ENCODE measurements at places on chromosomes 6 and 20.

GRCh38 chr6:159762681-159763293 is 942 bp downstream of the ACAT2 start:
- H3K27me3 ChIP-seq, result no peaks in the 10 kb centered on the region
- H3K36me3 ChIP-seq, result peaks cover 13% of the 10 kb centered on the region
- no peak for DNase-seq
- H3K4me1 ChIP-seq, result peaks cover 25% of the 10 kb centered on the region
- peak overlapping the region; percentile 92 for H3K4me3 ChIP-seq

GRCh38 chr6:130969791-130970491 is 93.1 kb downstream of the EPB41L2 start:
- peak overlapping the region; percentile 67 for H3K27ac ChIP-seq
- H3K36me3 ChIP-seq, result no peaks in the 10 kb centered on the region
- DNase-seq, result no peak
- peak overlapping the region; percentile 58 for H3K4me3 ChIP-seq
- H3K27me3 ChIP-seq, result no peaks in the 10 kb centered on the region
- peaks cover 47% of the 10 kb centered on the region for H3K4me1 ChIP-seq

DNA sequence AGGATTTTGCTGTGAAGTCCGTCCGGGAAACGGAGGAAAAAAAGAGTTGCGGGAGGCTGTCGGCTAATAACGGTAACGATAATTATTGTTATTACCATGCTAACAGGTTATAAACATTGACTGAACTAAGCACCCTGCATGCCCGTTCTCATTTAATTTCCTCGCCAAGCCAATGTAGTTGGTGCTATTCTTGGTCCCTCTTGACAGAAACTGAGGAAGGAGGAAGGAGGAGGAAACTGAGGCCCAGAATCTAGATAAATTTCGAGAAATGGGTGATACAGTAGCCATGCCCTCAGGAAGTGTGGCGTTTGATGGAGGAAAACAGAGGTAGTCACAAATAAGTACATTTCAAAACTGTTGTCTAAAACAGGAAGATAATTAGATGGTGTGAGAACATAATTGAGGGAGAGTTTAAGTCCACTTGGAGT is 474 bp downstream of the TPX2 start:
- H3K27ac ChIP-seq, result no peak overlapping the region
- H3K36me3 ChIP-seq, result no peaks in the 10 kb centered on the region
- H3K27me3 ChIP-seq, result no peaks in the 10 kb centered on the region
- no peak overlapping the region for H3K4me3 ChIP-seq

GRCh38 chr20:63645218-63645617 is 8.0 kb downstream of the STMN3 start:
- peaks cover 4% of the 10 kb centered on the region for H3K4me1 ChIP-seq
- no peak overlapping the region for H3K4me3 ChIP-seq
- DNase-seq, result no peak
- no peaks in the 10 kb centered on the region for H3K36me3 ChIP-seq

- no peak overlapping the region for H3K4me3 ChIP-seq
- peak overlapping the region; percentile 20 for H3K27ac ChIP-seq
- no peaks in the 10 kb centered on the region for H3K27me3 ChIP-seq
- no peaks in the 10 kb centered on the region for H3K36me3 ChIP-seq
- DNase-seq, result no peak
Observed at GRCh38 chr6:63347599-63347998, 27.8 kb upstream of the LGSN start.

GRCh38 chr6:98832284-98833056 is 1.9 kb upstream of the POU3F2 start:
- H3K27ac ChIP-seq, result no peak overlapping the region
- no peaks in the 10 kb centered on the region for H3K36me3 ChIP-seq
- H3K4me3 ChIP-seq, result peak overlapping the region; percentile 84
- H3K4me1 ChIP-seq, result peaks cover 41% of the 10 kb centered on the region

GRCh38 chr20:10376270-10377075 is 57.5 kb downstream of the MKKS start:
- no peak for DNase-seq
- H3K4me3 ChIP-seq, result no peak overlapping the region
- H3K4me1 ChIP-seq, result peaks cover 6% of the 10 kb centered on the region
- peaks cover 2% of the 10 kb centered on the region for H3K27me3 ChIP-seq
- H3K27ac ChIP-seq, result no peak overlapping the region

DNA sequence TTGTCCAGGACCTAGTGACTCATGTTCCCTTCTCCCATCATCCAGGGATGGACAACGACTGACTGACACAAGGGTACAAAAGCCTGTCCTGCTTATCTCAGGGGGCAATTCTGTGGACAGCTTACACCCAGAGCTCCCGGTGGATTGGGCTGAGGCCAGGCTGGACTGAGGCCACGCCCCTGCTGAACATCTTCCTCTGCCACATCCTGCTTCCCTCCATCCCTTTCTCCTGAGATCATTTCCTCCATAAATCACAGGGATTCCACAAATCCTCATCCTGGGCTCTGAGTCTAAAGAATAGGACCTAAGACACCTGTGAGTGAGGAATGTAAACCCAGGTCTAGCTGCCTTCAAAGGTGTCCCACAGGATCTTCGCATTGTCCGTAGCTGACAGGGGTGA is 30.4 kb upstream of the RNF24 start:
- no peak for DNase-seq
- H3K27ac ChIP-seq, result no peak overlapping the region
- no peaks in the 10 kb centered on the region for H3K27me3 ChIP-seq
- no peaks in the 10 kb centered on the region for H3K36me3 ChIP-seq
- peaks cover 9% of the 10 kb centered on the region for H3K4me1 ChIP-seq
- no peak overlapping the region for H3K4me3 ChIP-seq

- H3K27ac ChIP-seq, result no peak overlapping the region
- no peak for DNase-seq
- peaks cover 1% of the 10 kb centered on the region for H3K4me1 ChIP-seq
- H3K4me3 ChIP-seq, result no peak overlapping the region
Observed at GRCh38 chr20:63003546-63003945, 3.2 kb downstream of the BHLHE23 start.

- no peaks in the 10 kb centered on the region for H3K27me3 ChIP-seq
- no peaks in the 10 kb centered on the region for H3K36me3 ChIP-seq
- no peak overlapping the region for H3K27ac ChIP-seq
Observed at GRCh38 chr20:31630187-31630790, 7.4 kb upstream of the COX4I2 start.

DNA sequence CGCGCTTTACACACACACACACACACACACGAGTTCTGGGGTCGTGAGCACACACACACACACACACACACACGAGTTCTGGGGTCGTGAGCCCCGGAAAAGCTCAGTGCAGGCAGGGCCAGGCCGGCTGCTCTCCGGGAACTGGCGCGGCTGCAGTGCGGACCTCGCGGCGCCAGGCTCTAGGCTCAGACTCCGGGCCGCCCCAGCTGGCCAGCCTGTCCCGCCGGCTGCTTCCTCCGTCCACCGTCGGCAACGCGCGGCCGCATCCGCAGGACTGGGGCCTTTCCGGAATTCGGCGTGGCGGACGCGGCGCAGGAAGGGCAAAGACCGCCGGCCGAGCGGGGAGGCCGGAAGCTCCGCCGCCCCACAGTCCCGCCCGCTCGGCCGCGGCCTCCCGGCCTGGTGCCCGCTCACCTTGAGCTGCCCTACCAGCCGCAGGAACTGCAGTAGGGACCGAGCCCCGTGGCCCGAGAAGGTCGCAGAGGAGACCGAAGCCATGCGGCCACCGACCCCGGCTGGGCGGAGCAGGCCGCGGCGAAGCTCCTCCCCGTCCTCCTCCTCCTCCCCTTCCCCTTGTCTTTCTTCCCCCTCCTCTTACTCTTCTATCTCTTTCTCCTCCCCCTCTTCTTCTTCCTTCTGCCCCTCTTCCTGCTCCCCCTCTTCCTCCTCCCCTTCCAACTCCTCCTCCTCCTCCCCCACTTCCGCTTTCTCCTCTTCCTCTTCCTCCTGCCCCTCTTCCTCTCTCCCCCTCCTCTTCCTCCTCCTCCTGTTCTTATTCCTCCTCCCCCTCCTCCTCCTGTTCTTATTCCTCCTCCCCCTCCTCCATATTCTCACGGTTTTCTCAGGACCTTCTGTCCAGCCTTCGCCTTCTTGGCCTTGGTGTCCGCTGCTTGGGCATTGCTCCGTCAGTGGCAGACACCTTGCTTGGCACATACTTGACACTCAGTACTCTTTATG is at the start of gene HDDC2:
HDDC2 (minus strand) TSS at position 533 of the 957 bp plus-strand sequence; CDS start at position 498, 35 bp downstream.
- peak within 1 kb of the TSS; percentile 91 for H3K27ac ChIP-seq
- peak within 1 kb of the TSS; percentile 85 for H3K4me3 ChIP-seq
- peaks cover 26% of the 10 kb centered on the region for H3K36me3 ChIP-seq
- peak; percentile 91 for DNase-seq

- peaks cover 12% of the 10 kb centered on the region for H3K36me3 ChIP-seq
- H3K4me3 ChIP-seq, result no peak overlapping the region
- H3K4me1 ChIP-seq, result peaks cover 8% of the 10 kb centered on the region
- DNase-seq, result no peak
- H3K27me3 ChIP-seq, result no peaks in the 10 kb centered on the region
Observed at GRCh38 chr6:156910938-156911337, 133.8 kb downstream of the ARID1B start.

DNA sequence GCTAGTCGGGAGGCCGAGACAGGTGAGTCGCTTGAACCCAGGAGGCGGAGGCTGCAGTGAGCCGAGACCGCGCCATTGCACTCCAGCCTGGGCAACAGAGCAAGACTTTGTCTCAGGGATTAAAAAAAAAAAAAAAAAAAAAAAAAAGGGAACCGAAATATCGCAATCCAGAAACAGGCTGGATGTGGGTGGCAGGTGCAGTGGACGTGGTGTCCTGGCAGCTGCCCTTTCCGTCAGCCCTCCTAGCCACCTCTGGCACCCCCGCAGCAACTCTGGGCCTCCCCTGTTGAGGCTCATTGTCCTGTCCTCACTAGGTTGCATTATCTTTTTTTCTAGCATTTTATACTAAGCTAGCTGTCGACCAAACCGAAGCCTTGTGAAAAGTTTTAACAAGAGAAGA is 113.5 kb downstream of the DTNBP1 start:
- no peaks in the 10 kb centered on the region for H3K27me3 ChIP-seq
- H3K4me1 ChIP-seq, result peaks cover 51% of the 10 kb centered on the region
- H3K27ac ChIP-seq, result no peak overlapping the region
- peak; percentile 25 for DNase-seq
- no peaks in the 10 kb centered on the region for H3K36me3 ChIP-seq

DNA sequence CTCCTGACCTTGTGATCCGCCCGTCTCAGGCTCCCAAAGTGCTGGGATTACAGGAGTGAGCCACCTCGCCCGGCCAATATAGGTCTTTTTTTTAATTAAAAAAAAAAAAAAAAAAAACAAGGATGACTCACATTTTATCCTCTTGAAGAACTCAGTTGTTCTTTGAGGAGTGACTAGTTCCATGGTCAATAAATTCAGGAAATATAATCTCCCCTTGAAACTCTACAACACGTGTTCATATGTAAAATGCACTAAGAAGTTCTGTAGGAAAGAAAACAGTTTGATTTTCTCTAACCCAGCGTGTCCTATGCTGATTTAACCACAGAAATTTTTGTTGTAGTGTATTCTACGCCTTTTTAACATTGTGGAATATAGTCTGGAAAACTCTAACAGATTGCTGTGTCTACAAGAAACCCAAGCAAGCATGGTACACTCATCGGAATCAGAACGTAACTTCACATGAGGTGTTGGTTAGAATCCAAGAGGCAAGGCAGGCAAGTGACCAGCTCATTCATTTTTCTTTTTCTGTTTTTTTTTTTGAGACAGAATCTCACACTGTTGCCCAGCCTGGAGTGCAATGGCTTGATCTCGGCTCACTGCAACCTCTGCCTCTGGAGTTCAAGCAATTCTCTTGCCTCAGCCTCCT is 79.0 kb upstream of the ZNF217 start:
- H3K27ac ChIP-seq, result peak overlapping the region; percentile 65
- no peaks in the 10 kb centered on the region for H3K36me3 ChIP-seq
- H3K4me3 ChIP-seq, result no peak overlapping the region
- H3K27me3 ChIP-seq, result no peaks in the 10 kb centered on the region
- DNase-seq, result no peak

- no peaks in the 10 kb centered on the region for H3K4me1 ChIP-seq
- H3K27me3 ChIP-seq, result peaks cover 72% of the 10 kb centered on the region
- no peaks in the 10 kb centered on the region for H3K36me3 ChIP-seq
- no peak for DNase-seq
Observed at GRCh38 chr20:47936612-47937011, 151.3 kb upstream of the SULF2 start.

DNA sequence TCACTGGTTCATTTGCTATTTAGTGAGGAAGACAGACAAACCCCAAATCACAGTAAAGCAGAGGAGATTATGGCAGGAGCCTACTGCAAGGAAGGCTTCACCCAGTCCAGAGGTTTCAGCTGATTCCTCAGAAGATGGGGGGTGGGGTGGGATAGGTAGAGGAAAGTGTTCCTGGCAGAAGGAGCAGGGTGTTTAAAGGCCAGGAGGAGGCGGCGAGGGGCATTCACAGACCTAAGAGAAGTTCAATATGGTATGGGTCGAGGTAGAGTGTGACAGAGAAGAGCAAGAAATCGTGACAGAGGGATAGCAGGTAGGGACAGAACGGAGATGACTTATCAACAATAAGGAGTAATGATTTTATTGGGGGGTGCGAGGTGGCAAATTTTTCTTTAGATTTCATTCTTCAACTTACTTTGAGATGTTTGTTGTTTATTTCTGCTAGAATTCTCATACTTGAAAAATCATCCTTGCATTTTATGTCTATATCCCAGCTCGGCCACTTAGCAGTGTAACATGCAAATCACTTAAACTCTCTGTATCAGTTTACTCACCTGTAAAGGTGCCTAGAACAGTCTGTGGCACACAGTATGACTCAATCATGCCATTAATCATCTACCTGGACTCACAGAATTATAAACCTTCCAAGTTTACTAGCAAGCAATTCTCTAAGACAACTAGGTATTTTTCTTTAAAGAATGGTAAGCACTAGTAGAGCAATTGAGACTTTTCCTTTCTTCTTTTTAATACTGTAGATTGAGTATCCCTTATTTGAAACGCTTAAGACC is 176.7 kb downstream of the REV3L start:
- no peak overlapping the region for H3K27ac ChIP-seq
- no peak for DNase-seq
- peaks cover 56% of the 10 kb centered on the region for H3K36me3 ChIP-seq

DNA sequence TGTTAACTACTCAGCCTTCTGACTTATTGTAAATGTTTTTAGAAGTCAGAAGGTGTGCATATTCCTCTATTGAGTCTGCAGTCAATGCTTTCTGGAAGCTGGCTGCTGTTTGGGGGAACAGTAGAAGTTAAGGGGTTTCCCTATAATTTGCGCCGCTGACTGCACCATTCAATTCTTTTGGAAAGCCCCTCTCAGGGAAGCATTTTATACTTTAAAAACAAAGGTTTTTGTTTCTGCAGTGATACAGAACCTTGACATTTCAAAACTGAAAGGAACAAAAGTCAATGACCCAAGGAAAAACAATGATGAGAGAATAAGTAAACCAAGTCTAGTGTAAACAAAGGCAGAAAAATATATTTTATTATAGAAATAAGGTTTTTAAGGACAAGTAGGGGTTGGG is 120.8 kb upstream of the TNFAIP3 start:
- H3K4me1 ChIP-seq, result peaks cover 2% of the 10 kb centered on the region
- no peak overlapping the region for H3K4me3 ChIP-seq
- DNase-seq, result no peak
- H3K36me3 ChIP-seq, result no peaks in the 10 kb centered on the region
- no peak overlapping the region for H3K27ac ChIP-seq
- no peaks in the 10 kb centered on the region for H3K27me3 ChIP-seq

DNA sequence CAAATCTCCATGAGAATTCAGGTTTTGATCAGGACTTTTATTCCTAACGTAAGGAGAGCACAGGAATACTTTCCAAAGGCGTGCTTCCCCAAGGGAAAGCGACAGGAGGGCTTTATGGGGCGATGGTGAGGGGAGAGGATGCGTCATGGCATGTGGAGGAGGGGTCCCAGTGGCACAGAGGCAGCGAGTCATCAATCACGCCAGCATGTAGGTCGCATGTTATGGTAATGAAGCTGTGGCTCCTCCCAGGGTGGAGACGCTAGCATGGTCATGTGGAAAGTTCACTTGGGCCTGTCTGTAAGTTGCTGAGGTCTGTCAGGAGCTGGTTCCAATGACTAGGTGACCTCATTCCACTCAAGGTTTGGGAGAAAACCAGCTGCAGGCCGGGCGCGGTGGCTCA is 35.3 kb upstream of the PAX1 start:
- no peaks in the 10 kb centered on the region for H3K4me1 ChIP-seq
- no peak overlapping the region for H3K4me3 ChIP-seq
- H3K36me3 ChIP-seq, result no peaks in the 10 kb centered on the region
- H3K27me3 ChIP-seq, result no peaks in the 10 kb centered on the region
- DNase-seq, result no peak

All from osteocyte (in vitro differentiated cells).